ENCODE measurements at places on chromosomes 16 and 17.

- peak; percentile 31 for DNase-seq
Measured at GRCh38 chr16:70703041-70703834, 17.4 kb upstream of the MTSS2 start.

DNA sequence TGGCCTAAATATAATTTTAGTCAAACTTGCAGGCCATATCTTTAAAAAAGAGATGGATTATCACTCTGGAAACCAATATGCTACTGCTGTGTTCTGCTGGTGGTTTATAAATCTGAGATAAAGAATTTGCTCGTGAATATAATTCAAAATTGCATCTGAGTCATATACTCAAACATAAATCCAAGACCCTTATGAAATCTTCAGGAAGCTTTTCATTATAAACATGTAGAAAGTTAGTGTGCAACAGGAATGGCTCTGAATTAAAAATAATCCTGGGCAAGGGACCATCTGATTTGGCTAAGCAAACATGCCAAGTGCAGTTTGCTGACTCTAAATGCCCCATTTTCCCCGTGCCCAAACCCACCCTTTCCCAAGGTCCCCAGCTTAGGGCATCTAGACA is 57.3 kb downstream of the TEX2 start:
- DNase-seq: no peak

DNA sequence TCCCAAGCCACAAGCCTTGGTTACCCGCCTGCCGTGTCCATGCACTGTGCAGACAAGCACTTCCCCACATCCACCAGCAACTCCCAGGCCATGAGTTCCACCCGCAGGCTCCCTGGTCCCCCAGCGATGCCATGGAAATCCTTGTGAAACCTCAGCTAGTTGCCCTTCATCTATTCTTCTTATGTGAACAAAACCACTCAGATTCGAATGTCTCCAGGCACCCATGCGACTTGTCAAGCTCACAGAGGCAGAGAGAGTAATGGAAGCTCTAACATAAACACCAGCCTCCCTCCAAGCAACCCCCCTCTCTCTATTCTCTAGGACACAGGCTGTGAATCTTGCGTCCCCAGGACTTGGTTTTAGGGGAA is 182.6 kb downstream of the C16orf95 start:
- no peak for DNase-seq

DNA sequence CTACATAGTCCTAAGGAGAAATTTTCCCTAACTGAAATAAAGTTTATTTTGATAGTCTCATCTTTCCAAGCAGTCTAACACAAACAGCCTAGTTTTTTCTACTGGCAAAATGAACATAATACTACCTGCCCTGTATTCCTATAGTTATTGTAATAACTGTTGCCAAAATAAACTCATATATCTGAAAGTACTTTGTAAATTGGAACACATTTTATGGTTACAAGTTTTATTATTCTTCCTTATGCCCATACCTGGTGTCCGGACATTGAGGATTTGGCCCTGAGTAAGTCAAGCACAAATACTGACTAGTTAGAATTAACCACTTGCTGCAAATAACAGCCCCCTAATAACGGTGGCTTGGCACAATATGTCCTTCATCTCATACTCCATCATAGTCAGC is 120.4 kb upstream of the TOM1L1 start:
- no peak for DNase-seq

- no peak for DNase-seq
Measured at GRCh38 chr16:2818272-2818876, 1.3 kb downstream of the PRSS21 start.

GRCh38 chr17:57665696-57666095 is 79.4 kb downstream of the CCDC182 start:
- DNase-seq: no peak

Measured in T1000 (cell line).